NCI-H2029 treated with DMSO at 0.1 percent for 48 hours (cell line): ENCODE measurements at places on chromosomes 5 and 9.

DNA sequence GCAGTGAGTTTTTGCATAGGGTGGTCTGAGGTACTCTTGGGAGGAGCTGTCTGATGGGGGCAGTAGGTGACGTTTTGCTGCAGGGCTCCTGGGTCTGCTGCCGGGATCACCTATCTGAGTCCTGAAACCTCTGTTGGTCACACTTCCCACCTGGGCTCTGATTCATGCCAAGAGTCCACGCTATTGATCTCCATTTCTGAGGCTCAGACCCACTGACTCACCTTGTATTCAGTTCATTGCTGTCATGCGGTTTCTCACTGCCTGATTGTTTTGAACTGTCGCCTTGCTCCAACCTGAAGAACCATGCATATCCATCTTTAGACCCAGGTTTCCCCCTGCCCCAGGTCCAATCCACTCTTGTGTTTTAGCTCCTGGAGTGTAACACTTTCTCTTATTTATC lies 101.3 kb downstream of the NPR3 start:
- DNase-seq = no peak

GRCh38 chr9:125867751-125868415 lies 120.7 kb downstream of the PBX3 start:
- DNase-seq = no peak

DNA sequence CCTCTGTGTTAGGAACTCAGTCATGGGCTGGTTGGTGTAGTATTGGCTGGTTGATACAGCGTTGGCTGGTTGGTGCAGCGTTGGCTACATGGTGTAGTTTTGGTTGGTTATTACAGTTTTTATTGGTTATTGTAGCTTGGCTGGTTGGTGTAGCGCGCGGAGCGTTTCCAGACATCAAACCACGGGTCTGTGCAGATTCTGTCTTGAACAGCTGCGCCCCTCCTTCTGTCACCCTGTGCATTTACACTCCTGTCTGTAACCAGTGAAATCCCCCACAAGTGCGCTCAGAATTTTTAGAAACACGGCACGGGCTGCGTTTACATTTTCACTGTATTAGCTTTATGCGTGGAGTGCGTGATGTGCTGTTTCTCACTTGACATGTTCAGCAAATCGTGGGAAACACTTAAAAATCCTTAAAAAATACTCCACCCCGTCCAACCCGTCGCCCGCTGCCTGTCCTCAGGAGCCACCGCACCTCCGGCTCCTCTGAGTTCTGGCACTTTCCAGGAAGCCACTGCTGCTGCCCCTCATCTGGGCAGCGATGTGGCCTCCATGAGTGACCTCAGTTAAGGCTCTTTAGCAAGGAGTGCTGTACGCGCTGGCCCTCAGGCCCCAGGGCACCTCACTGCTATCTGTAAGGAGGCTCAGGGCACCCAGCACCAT lies 20.8 kb downstream of the NKD2 start:
- no peak for DNase-seq

- DNase-seq = no peak
These were observed 27.9 kb downstream of the ERCC6L2 start for GRCh38 chr9:95903398-95903797.

- DNase-seq = no peak
These were observed 71.5 kb downstream of the NR3C1 start for GRCh38 chr5:143331956-143332355.

DNA sequence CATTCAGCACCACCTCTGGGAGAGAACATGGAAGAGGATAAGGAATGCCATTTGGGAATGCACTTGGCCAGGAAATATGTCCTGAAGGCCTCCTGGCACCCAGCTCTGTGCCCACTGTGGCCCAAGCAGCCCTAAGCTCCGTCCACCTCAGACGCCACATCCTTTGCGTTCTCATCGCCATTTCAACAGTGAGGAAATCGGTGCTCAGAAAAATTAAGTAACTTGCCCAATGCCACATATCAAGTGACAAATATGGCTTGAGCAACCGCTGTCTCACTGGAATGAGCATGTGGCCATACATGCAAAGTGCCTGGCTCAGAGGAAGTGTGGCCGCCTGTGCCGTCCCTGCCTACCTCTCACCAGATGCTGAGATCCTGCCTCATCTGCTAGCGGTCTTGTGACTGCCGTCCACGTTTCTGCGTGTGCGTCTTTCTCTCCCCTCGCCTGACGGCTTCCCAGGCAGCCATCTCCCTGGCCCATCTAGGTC lies 984 bp upstream of the DOK3 start:
- DNase-seq = no peak

DNA sequence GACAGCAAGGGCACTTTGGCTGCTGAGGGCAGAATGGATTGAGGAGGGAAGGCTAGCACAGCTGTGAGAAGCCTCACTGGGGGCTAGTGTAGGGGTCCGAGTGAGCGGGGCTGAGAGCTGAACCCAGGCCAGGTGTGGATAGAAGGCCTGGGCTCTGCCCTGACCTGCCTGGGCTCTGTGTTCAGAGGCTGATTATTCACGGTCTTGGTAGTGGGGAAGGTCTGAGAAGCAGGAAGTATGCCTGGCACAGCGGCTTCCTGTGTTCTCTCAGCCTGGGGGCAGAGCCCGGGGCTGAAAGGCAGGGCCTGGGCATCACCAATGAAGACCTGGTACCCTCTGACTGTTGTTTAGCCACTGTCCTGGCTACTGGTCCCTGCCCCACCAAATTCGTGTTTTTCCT lies 136.4 kb upstream of the TBC1D2 start:
- no peak for DNase-seq

DNA sequence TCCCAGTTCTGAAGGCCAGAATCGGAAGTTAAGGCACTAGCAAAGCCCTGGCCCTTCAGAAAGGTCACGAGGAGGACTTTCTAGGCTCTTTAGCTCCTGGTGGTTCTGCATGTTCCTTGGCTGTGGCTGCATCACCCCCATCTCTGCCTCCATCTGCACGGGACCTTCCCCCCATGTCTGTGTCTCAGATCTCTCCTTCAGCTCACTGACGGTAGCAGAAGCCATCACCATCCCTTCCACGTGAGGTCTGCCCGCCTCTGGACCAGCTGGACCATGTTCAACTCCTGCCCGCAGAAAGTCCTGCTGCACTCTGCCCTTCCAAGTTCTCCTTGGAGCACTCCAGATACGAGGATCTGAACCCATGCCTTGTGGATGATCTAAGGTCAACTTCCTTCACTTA lies 242.9 kb upstream of the IRX1 start:
- no peak for DNase-seq

DNA sequence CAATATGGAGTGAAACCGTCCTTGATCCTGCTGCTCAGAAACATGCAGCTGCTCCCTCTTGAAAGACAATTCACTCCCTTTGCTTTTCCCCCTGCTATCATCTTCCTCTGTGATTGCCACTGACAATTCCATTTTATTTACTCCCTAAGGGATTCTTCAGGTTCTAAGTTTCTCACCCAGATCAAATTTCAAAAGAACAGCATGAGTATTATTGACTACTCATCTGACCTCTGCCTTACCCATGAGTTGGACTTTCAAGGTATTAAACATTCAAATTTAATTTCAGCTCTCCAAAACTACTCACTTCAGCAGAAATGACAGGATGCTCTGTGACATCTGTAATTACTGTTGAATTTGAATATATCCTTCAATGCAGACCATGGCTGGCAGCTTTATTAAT lies 236.5 kb upstream of the HAPLN1 start:
- DNase-seq = no peak

- no peak for DNase-seq
These were observed 35.6 kb downstream of the NTRK2 start for GRCh38 chr9:84705128-84705527.

- DNase-seq = no peak
These were observed 31.7 kb upstream of the CSF1R start for GRCh38 chr5:150117945-150118560.

- no peak for DNase-seq
These were observed 62.8 kb downstream of the PDZD2 start for GRCh38 chr5:31701642-31702299.

DNA sequence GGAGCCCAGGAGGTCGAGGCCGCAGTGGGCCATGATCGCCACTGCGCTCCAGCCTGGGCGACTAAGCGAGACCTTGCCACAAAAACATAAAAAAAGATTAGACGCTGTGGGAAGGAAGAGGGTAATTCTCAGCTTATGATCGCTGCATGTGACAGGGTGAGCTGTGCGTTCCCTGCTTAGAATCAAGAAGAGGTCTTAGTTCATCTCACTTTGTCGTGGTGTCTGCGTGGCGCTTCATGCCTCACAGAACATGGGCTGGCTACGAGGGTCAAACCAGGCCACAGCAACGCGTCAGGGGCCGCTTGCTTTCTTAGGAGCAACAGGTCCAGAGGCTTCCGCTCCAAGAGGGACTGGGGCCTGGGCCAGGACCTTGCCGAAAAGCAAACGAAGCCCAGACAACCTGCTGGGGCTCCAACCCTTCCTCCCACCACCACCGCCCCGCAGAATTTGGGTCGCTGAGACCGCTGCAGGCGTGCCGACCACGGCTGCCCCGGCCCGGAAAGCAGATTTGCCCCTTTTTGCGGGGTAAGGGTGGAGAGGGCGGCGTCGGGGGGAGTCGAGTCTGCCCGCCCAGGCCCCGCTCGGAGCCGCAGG lies 10.0 kb upstream of the GRIN1 start:
- DNase-seq = no peak

- no peak for DNase-seq
These were observed 27.1 kb upstream of the TLE1 start for GRCh38 chr9:81716409-81716808.

GRCh38 chr5:35012796-35013195 lies 35.0 kb downstream of the AGXT2 start:
- DNase-seq = no peak

- DNase-seq = no peak
These were observed 20.9 kb downstream of the EEIG1 start for GRCh38 chr9:127959841-127960409.

DNA sequence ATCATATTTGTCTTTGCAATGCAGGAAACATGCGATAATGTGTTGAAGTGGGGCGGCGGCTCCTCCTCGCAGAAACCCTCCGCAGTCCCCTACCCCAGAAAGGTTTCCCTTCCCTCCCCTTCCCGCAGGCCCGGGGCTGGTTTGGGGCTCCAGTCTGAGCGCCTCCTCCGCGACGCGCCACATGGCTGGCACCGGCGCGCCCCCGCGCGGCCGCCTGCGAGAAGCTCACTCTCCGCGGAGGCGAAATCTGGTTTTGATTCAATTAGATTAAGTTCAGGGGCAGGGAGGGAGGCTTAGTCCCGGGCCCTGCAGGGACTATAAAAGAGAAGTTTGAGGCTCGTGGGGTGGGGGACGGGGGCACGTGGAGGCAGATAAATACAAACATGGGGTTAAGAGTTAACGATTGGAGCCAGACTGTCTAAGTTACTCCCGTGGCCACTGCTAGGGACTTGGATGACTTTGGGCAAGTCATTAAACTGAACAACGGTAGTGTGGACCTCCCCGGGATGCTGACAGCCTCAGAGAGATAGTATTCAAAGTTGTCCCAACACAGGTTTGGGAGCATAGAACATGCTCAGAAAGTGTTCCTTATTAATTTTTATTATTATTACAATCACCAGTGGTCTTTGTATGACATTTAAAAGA lies 69.4 kb downstream of the MSX2 start:
- peak; percentile 4 for DNase-seq

DNA sequence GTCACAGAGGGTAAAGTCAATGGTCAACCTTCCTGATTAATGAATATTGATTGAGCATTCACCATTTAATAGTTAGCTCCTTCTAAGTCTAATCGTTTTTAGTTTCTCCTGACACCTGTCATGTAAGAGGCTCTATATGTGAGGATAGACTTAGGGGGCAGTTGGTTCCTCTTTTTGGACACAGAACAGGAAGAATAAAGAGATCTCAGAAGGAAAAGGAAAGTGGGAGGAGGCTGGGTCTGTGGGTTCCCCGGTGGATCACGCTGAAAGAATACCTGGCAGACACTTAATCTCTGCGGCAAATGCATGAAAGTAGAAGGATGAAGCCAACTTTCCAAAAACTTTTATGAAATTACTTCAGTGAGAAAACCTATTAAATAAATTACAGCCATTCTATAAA lies 98.4 kb downstream of the PDE4D start:
- no peak for DNase-seq

DNA sequence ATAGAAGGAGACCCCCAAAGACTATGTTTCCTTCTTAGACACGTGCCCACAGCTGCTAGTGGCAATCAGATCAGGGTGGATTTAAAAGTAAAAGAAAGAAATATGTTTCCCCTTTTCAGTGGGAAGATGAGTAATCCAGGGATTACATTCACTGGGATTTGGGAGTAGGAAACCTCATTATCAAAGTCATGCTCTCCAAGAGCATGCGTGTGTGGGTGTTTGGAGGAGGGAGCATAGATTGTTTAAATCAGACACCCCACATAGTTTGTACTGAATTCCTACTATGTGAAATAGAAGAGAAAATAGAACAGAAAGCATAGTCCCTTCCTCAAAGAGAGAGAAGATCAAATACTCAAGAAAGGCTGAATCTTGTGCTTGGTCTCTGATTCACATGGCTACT lies 65.5 kb upstream of the TBCA start:
- DNase-seq = no peak

- DNase-seq = no peak
These were observed 566.2 kb upstream of the WWC1 start for GRCh38 chr5:167725264-167725663.

DNA sequence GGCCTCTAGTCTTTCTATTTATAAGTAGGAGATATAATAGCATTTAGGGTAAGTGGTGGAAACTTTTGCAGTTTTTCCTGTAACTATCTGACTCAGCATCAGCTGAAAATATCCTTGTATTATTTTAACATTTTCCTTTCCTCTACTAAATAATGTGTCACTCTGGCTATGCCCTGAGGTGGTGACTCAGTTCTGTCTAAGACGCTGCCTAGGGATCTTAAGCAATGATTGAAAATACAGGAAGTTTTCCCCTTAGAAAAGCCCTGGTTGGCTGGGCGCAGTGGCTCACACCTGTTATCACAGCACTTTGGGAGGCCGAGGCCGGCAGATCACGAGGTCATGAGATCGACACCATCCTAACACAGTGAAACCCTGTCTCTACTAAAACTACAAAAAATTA lies 9.3 kb upstream of the EDIL3 start:
- DNase-seq = no peak

- DNase-seq = no peak
These were observed 1068.5 kb upstream of the CDH10 start for GRCh38 chr5:25713259-25713658.

GRCh38 chr9:132637351-132637750 lies 32.4 kb downstream of the DDX31 start:
- DNase-seq = peak; percentile 62

DNA sequence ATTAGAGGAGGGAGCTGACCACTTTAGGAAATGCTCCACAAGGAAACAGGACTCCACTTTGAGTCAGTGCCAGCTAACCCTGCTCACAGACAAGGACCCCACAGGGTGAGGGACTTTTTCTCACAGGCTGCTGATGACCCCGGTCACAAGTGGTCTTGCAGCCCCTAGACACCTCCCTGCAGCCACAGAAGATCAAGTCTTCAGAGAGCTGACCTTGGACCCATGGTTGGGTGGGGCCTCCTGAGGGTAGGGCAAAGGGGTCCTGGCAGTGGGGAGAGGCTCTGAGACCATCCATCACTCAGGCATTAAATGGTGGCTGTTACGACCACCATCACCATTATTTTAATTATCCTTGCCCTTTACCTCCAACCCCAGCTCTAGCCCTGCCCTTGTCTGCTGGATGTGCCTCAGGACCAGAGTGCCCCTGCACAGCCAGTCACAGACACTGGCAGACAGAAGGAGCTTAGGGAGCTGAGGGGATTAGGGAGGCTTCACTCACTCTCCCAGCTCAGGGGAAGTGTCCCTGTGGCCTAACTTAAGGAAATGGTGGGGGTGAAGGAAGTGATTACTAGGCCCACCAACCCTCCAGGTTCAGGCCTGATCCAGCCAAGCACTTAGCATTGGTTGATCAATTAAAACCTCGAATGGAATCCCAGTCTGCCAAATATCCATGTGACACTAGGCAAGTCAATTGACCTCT lies 1.6 kb downstream of the ACSL6 start:
- DNase-seq = no peak

GRCh38 chr5:178569485-178569884 lies 20.7 kb downstream of the COL23A1 start:
- no peak for DNase-seq
